ENCODE measurements at places on chromosomes 16 and 17. TPM values are rescaled to one million over a fixed set of nuclear protein-coding genes. Genes with fewer than 3 reads are reported as not detected.

ZP2 gene
- total RNA-seq = not detected

DNA sequence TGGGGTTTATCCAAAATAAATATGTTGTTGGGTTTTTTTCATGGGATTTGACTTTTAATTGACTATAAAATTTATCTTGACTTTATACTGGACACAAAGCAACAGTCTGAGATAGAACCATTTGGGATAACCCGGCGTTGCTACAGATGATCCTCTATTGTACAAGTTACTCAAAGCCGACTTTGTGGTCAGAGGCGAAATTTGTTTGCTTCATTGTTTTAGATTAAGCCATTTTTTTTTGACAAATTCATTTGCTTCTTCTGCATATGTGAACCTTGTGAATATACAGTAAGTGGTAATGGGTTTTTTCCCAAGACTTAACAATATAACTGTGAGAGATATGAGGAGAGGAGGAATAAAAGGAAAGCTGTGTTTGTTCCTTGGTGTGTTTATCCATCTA, 11.8 kb downstream of the MYO1D start:
- no peak for DNase-seq

ALOX15 gene
- total RNA-seq = 0.45 TPM

HOXB6 gene
- 56.4 TPM for total RNA-seq

CCL8 gene
- total RNA-seq = not detected

GRCh38 chr17:2214929-2215615, 88.5 kb downstream of the SMG6 start:
- DNase-seq = no peak

DNA sequence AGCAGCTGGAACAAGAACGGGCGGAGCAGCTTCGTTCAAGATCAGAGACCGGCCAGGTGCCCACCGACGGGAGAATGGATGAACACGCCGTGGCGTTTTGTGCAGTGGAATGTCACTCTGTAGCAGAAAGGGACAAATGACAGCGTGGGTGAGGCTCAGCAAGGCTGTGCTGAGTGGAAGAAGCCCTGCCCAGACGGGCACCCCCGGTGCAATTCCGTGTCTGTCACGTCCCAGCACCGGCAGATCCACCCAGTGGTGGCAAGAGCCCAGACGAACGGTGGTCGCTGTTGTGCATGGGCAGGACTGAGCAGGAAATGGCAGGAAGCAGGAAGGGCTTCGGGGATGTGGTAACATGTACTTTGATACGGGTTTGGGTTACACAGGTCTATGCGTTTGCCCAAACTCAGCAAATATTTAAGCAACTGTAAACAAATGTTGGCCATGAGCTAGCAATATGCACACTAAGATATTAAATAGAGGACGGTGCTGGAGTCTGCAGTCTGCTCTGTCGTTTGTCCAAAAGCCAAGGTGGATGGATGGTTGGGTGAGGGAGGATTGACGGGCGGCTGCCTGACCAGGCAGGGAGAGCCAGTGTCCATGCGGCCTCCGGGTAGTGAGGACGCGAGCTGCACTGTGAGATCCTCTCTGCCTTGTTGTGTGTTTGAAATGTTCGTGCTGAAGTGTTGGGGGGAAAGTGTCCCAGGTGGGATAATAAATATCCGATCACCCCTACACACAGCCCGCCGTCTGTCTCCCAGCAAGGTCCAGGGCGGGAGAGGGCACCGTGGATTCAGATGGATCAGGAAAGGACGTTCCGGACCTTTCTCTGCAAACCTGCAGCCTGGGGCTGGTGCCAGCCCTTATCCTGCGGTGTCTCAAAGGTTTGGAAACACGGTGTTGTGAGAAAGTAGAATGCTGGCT, 48.4 kb downstream of the COX4I1 start:
- DNase-seq = no peak

- no peak for DNase-seq
Observed at GRCh38 chr17:45302649-45303173, 14.1 kb downstream of the MAP3K14 start.

DNA sequence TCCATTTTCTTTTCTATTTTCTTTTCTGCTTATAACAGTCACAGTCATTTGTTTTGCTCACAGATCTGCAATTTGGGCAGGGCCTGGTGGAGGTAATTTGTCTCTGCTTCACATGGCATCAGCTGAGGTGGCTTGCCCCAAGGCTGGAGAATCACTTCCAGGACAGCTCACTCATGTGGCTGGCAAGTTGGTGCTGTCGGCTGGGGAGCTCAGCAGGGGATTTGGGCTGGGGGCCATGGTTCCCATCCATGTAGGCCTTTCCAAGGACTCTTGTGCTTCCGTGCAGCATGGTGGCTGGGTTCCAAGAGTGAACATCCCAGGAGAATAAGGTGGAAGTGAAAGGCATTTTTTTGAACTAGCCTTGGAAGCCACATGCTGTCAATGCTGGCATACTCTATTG, 85.7 kb downstream of the MGAT5B start:
- DNase-seq = no peak

DNA sequence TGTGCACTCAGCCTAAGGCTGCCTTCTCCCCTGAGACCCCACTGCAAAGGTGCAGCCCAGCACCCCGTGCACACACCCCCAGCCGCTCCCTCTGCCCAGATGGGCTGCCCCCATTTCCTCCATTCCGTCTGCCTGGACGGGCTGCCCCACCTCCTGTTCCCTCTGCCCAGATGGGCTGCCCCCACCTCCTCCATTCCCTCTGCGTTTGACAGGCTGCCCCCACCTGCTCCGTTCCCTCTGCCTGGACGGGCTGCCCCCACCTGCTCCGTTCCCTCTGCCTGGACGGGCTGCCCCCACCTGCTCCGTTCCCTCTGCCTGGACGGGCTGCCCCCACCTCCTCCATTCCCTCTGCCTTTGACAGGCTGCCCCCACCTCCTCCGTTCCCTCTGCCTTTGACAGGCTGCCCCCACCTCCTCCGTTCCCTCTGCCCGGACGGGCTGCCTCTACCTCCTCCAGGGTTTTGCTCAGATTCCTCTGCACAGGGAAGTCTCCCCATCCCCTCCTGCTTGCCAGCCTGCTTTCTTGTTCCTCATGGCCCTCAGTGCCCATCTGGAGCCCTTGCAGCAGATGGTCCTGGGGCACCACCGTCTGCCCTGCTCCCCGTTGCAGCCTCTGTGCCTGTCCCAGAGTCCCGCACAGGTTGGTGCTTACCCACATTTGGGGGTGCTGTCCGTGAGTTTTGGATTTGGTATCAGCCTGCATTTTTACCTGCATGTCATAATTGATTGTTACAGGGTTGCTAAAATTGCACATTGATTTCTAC, 23.4 kb upstream of the IL17C start:
- no peak for DNase-seq

DNA sequence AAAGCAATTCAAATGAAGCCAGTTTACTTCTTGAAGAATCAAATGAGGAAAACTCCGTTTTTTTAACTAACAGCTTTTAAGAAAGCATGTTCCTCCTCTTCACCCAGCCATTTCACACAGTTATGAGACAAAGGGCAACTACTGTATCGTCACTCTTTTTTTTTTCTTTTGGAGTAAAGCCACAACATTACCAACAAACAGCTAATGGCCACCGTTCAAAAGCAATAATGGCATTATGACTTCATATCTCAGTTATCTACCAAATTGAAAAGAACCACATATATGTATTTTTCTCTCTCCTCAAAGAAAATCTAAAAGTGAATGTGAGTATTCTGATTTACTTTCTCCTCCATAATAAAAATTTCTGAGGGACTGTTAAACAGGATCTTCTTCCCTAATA, 14.5 kb downstream of the GRB2 start:
- no peak for DNase-seq

- DNase-seq = no peak
Observed at GRCh38 chr17:8087952-8088230, 375 bp upstream of the ALOX12B start.

- DNase-seq = no peak
Observed at GRCh38 chr16:29815032-29815721, 775 bp upstream of the PAGR1 start.

PRSS36 gene
- 1.4 TPM for total RNA-seq

DNA sequence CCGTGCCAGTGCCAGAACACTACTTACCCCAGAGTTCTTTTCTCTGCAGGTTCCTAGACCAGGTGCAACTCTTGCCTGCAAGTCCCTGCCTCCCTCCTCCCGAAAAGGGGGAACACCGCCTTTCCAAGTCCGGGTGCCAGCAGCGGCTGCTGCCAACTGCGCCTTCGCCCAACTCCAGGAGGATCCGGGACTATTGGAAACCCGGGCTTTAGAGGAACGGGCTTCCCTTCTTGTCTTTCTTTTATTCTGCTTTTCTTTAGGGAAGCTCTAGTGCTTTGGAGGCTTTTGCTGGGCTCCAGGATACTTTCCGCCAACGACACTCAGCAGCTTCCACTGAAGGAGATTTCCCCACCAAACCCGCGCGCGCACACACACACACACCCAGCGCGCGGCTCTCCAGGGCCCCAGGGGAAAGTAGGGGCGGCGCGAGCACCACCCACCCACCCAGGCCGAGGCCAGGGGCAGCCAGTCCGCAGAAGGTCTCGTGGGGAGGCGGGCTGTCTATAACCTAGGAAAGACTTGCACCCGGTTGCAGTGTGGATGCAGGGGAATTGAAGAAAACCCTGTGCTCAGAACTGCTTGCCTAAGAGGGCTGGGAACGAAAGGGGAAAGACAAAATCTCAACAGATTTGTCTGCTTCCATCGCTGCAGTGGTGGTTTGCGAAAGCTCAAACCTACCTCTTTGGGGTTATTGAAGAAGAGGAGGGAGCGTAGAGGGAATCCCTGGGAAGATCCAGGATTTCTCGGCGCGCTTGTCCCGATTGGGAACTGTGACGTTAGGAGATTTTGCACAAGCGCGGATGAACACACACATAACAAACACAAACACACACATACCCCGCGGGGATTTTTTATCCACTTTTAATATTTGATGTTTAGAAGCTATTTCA, 977 bp upstream of the CA10 start:
- no peak for DNase-seq

GRCh38 chr16:81481207-81481821, 36.7 kb downstream of the CMIP start:
- no peak for DNase-seq

GRCh38 chr16:49696414-49697101, 159.4 kb downstream of the ZNF423 start:
- DNase-seq = no peak

- DNase-seq = no peak
Observed at GRCh38 chr16:81645925-81646324, 133.2 kb upstream of the PLCG2 start.

- DNase-seq = no peak
Observed at GRCh38 chr16:87790292-87791100, 24.7 kb upstream of the KLHDC4 start.

DNA sequence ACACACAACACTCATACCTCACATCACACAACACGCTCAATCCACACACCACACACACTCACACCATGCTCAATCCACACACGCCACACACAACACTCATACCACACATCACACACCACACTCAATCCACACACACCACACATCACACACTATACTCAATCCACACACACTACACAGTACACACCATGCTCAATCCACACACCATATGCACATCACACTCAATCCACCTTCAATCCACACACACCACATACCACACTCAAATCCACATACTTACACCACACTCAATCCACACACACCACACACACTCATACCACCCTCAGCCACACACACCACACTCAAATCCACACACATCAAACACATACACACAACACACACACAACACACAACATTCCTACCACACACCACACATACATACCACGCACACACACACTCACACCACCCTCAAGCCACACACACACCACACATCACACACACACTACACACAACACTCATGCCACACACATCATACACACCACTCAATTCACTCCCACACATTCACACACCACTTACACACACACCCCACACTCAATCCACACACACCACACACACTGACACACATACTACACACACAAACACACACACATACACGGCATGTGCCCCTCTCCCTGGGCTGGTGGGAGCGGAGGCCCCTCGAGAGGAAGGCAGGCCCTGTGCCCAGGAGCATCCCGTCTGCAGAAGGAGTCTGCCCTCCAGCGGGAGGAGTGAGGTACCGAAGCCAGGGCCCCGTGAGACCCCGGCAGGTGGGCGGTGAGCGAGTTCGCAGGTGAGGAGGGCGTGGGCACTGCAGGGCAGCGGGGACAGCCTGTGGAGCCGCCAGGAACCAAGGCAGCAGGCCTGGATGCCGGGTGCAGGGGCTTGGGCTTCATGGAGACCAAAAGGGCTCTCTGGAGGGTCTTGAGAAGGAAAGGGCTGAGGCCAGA, 33.1 kb upstream of the RPTOR start:
- DNase-seq = no peak

DNA sequence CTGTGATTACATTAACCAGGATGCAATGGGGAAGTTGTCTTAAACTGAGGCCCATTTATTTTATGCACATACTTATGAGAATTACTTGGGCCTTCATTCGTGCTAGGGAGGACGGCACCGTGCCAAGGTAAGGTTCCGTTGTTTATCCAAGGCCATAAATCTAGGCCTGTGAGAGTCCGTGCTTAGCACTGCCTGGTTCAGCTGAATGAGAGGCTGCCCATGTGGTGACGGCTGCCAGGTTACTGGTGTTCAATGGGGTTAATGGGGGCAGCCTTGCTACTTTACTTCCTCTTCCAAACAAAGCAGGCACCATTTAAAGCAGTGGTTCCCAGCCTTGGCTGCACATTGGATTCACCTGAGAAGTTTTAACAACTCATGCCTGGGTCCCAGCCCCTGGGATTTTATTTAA, 135.1 kb upstream of the NOL11 start:
- DNase-seq = peak; percentile 43

GRCh38 chr17:40450175-40450574, 6.9 kb downstream of the IGFBP4 start:
- no peak for DNase-seq

CYBA gene
- 121 TPM for total RNA-seq

DNA sequence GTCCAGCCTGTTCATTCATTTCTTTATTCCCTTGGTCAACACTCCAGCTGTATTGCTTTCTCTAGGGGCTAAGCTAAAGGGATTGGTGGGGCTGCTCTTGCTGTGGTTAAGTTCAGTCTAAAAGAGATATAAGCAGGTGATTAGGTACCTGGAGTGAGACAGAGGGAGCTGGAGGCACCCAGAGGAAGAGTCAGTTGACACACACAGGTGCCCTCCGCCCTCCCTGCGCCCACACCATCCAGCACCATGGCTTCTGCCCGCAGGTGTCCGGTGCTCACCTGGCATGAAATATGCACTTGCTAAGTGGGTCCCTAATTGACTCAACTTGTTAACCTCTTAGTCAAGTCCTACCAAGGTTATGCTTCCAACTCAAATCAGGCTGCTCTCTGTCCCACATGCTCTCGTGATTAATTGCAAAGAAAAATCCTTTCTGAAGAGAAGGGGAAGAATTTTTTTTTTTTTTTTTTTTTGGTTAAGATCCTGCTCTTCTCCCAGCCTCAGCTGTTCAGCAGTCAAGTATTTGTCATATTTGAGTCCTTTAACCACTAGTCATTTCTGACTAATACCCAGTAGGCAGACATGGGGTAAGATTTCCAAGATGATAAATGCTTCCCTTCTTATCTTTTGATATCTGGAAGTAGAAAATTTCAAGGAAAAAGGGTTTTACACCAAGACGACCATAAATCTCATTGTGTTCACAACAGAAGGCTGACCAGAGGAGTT, 199.8 kb upstream of the WSCD1 start:
- no peak for DNase-seq

CFAP97D1 gene
- total RNA-seq = 0.07 TPM
